ENCODE measurements at places on chromosomes 5 and 9.

- DNase-seq = peak; percentile 76
Measured at GRCh38 chr5:177071666-177072385, 14.9 kb upstream of the FGFR4 start.

DNA sequence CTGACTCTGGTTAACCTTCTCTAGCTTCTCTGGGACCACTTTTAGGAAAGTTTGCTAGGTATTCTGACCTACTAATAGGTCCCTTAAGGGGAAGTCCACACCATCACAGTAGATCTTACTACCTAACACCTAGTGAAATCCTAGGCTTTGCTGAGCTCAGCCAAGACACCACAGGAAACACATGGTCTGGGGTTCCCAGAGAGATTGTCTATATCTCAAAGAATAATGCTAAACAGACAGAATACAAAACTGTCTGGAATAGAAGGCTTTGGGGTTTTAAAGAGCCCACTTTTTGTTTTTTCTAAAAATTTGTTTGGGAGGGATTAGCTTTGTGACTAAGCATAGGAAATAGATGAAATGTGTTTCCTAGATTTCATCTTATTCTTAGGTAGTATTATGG, 395.1 kb downstream of the ARHGEF28 start:
- no peak for DNase-seq

GRCh38 chr5:119743927-119744326, 114.6 kb downstream of the FAM170A start:
- peak; percentile 40 for DNase-seq

GRCh38 chr9:107942291-107942690, 452.7 kb upstream of the KLF4 start:
- DNase-seq = no peak

GRCh38 chr9:108476574-108476973, 379.2 kb downstream of the ACTL7B start:
- no peak for DNase-seq

DNA sequence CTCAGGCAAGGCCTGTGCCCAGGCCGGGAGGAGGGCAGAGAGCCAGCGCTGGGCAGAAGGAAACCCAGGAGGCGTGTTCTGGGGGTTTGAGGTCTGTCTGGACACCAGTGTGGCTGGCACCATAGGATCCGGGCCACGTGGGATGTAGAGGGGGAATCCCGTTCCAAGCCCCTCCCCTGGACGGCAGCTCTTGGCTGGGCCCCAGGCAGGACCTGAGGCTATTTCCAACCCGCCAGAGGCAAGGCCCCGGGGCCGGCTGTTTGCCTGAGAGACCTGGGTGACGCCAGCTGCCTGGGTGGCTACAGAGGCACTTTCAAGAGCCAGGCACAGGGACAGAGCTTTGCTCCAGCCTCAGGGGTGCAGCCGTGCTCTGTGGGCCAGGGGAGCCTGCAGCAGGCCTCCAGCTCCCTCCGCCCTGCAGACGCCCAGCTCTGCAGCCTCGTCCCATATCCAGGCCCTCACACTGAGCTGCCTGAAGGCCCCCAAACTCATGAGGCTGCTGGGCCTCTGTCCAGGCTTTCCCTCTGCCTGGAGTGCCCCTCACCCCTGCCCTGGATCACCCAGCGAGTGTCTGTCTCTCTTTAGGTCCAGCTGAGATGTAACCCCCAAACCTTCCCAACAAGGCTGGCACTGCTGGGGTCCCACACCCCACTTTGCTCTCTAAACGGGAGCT, 56.6 kb upstream of the EGFL7 start:
- DNase-seq = no peak

DNA sequence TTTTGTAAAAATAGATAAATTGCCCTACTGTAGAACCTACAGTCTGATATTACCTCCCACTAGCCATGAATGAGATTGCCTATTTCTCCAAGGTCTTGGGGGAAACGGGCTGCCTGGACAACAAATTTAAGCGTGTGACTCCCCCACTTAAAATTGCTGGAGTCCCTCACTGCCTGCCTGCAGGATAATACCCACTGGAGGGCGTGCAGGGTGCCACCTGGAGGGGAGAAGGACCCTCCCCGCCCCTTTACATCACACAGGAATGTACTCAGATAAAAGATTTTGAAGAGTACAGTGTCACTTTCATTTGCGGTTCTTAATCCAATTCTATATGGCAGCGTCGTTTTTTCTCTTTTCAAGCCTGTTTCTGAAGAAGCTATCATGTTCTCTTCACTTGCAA, 6.2 kb upstream of the TRIM7 start:
- DNase-seq = no peak

- DNase-seq = no peak
Measured at GRCh38 chr5:19733612-19734495, 254.1 kb downstream of the CDH18 start.

DNA sequence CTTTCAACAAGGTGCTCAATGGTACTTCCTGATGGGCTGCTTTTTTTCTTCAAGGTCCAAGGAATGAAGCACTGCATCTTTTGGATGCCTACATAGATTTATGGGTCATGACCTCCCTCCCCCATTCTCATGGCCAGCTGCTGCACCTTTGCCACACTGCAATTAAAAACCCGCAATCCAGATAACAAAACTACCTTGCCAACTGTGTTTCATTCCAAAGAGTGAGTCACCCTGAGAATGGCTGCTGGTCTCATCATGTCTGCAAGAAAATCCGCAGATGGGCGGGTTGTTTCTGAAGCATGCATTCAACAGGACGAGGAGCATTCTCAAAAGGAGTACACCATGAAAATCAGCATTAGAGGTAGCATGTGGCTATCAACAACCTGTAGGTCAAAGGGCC, 139.8 kb downstream of the ELAVL2 start:
- DNase-seq = no peak

GRCh38 chr9:97510797-97511654, 9.6 kb downstream of the TMOD1 start:
- no peak for DNase-seq

GRCh38 chr5:168479166-168479565, 7.1 kb upstream of the RARS1 start:
- DNase-seq = no peak

DNA sequence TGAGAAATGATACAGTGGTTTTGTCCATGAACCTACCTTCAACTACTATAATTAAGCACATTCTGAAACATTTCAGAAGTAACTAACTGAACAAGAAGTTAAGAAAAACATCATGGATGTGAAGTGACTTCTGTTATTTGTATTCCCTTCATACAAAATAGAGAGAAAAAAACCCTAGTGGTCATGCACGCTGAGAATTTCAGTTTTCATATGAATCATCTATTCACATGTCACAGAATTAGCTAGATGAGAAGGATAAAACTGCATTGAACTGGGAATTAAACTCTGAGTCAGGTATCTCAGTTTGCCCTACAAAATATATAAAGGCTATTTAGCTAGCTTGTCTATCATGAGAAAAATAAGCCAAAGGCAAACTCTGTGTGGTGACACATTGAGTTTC, 451.8 kb upstream of the FTMT start:
- DNase-seq = no peak

GRCh38 chr5:54573812-54574489, 56.4 kb downstream of the SNX18 start:
- DNase-seq = no peak

- DNase-seq = no peak
Measured at GRCh38 chr5:69042500-69042899, 51.3 kb upstream of the SLC30A5 start.

DNA sequence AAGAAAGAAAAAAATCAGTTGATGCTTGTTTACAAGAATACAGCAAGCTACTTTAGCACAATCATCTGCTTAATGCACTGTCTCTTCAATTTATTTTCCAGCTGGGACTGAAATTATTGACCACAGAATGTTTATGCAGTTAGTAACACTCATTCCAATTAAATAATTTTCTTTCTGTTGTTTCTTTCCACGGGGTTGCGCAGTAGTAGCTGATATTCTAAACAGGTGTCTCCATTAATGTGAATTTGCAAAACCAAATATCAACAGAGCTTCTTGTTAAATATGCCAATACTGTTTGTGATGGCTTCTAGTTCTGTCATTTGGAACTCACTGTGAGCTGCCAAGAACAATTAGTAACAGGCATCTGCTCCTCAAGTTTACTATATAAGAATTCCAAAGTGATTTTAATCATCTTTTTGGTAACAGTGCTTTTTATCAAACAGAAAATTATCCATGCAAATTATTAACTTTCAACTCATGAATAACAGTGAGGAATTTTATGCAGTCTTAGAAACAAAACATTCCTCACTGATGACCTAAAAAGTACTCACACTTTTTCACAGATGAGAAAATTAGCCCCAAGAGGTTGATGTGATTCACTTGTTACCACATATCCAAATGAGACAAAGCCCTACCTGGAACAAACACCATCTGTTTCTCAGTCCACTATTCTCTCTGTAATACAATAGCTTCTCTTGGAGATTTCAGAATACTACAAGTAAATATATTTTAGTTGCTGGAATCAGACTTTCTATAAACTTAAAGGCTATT, 567.6 kb upstream of the RGMB start:
- DNase-seq = no peak

DNA sequence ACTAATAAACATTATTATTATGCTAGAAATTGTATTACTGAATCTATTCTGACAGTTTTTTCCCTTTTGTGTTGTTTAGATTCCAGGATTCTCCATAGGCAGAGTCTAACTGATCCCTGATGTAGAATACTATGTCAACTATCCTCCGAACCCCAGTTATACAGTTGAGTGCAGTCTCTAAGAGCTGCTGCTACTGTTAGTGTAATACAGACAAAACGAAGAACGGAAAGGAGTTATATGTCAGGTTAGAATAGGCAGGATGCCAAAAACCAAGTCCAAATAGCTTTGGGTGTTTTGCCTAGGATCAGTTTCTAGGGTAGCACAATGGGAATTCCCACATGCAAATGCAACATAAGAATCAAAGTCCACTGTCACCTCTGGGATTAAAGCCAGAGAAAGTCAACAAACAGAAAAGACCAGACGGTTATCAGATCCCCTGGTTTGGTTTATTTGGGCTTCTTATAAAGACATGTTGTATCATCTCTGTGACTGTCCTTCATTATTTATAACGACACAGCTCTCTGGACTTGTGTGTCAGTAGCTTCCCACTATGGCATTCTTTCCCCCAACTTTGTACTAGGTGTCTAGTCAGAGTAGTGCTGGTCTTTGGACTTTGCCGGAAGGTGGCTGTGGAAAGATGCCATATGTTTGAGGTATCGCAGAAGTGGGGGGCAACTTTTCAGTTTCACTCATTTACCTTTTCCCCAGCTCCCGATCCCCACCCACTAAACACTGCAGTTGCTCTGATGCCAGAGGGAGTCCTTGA, 14.9 kb upstream of the TMEM38B start:
- no peak for DNase-seq

GRCh38 chr5:165495829-165496380, 1990.5 kb downstream of the MAT2B start:
- DNase-seq = peak; percentile 12

DNA sequence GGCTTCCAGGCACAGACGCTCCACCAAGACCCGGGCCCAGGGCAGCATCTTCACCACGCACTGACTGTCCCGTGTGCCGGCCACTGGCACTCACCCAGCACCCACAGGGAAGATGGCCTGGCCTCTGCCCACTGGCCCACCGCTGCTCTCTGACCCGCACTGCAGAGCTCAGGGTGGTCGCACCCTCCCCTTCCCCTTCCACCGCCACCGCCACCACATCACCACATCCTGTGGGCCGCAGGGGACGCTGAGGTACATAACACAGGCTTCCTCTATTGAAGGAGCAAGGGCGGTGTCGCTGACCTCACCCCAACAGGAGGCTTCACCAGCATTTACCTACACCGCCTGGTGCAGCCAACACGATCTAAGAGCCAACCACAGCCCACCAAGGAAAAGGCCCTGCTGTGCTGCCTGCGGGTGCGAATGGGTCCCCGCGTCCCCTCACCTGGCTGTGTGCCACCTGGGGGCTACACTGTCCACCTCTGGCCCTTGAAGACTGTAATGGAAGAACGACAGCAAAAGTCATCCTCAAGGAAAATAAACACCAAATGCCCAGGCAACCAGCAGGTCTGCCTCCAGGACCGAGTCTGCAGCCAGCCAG, 101.8 kb downstream of the CAMSAP1 start:
- DNase-seq = no peak

DNA sequence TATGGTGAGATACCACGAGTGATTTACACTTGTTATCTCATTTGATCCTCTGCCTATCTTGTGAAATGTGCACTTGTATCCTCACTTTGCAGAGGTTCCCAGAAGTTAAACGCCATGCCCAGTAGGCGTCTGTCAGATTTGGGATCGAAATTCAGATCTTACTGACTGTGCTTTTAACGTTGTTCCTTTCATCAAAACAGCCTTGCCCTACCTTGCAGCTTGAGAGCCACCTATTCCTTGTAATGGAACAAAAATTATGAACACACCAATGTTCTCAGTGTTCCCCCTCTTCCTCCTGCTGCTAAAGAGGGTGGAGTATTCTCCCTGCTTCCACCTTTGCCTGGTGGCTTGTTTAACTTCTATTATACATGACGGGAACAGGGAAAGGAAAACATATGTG, 257.0 kb downstream of the MSX2 start:
- DNase-seq = no peak

- DNase-seq = no peak
Measured at GRCh38 chr5:3251784-3252183, 343.8 kb upstream of the IRX1 start.

DNA sequence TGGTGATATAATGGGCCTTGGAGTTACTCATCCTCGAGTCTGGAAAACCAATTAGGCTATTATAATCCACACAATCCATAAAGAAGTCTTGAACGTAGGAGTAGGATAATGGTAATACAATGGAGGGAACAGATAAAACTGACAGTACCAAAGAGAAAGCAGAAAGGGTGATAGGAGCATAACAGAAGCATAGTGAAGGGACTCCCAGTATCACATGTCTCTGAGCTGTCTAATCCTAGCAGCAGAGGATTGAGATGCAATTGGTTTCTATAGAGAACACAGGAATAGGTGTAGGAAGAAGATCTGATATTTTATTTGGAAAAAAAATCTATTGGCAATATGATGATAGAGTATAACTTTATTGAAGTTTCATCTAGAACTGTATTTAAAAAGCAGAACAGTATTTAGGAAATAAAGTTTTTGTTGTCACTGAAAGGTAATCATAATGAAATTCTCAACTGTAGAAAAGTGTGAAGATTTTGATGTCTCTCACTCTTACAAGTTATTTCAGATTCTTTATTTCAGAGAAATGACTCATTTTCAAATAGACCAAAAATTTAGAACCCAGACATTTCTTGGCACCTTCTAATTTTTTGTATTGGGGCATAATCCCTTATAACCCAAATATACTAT, 25.4 kb downstream of the SRFBP1 start:
- DNase-seq = no peak

DNA sequence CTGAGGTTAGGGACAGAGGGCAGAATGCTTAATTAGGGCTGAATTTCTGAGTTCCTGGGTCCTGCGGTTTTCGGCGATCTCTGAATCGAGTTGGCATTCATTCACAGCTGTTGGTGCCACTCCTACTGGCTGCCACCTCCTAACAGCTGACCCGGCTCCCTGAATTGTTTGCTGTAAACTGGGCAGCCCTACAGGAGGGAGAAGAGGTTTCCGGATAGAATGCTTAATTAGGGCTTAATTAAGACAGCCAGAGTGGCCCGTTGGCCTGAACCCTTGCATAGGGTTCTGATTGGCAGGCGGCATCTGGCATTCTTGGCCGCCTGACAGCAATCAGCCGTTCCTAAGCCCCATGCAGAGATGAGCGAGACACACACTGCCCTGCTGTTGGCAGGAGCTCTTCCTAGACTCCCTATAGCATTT, 25.7 kb downstream of the FRMPD1 start:
- DNase-seq = no peak

GRCh38 chr9:73264631-73265030, 113.0 kb downstream of the ANXA1 start:
- DNase-seq = no peak

Data from AML-193 (cell line).